ENCODE measurements at places on chromosomes 11 and 22.

DNA sequence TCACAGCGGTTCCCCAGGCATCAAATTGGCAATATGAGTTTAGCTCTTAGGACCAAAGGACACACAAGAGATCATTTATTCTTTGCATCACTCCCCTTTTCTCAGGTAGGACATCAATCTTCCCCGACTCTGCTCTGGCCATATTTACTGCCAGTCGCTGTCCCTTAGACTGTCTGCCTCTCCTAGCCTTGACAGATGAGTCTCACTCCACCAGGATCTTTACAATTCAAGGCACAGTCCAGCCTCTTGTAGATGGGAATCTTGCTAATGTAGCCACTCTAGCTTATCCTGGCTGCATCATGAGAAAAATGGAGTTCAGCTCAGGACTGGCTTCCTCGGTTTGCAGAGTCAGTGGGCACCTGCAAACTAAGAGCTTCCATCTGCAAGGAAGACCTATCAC is 915.2 kb downstream of the NTM start:
- DNase-seq = no peak

- no peak for DNase-seq
Measured at GRCh38 chr11:14656536-14657457, 13.2 kb downstream of the PDE3B start.

GRCh38 chr11:134503100-134503499 is 91.1 kb upstream of the B3GAT1 start:
- DNase-seq = no peak

- DNase-seq = no peak
Measured at GRCh38 chr11:57513911-57514537, 1.5 kb downstream of the SLC43A1 start.

GRCh38 chr11:16897470-16898061 is 116.6 kb downstream of the PLEKHA7 start:
- DNase-seq = no peak

DNA sequence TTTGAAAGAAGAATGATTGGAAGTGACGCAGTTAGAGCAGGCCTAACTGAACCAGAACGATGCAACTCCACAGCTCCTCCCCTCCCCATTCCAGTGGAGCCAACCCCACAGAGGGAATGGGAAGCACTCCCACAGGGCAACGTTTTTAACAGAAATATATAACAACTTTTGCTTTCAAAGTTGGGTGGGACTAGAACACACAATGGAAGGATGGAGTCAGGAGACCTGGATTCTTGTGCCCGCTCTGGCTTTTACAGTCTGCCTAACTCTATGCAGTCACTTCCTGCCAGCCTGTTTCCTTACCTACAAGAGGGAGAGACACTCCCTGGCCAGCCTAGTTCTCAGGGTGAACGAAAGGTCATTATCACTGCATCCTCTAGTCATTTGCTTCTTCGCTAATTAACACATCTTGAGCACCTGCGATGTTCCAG is 75.5 kb downstream of the PACSIN2 start:
- no peak for DNase-seq

DNA sequence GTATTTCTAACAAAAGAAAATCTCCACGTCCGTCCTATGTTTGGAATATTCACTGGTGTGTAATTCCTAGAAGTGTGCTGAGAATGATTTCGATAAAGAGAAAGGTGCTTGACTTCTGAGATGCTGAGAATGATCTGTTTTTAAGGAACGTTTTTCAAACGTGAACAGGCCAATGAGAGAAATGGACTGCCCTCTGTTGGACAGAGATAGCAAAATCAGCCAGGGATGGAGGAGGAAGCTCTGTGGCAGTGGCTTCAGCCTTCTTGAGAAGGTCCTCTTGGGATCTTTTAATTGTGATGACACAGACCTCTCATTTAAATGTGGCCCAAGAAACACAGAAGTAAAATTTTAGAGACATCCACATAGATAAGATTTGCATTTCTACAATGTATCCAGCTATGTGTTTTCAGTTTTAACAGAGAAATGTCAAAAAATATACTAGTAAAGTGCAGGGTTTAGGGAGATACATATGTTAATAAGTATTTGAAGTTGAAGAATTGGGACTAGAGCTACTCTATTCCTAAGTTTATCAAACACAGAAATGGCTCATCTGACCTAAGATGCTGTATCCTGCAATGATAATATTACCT is 84.0 kb upstream of the RCN1 start:
- DNase-seq = no peak

GRCh38 chr22:36739185-36739584 is 35.6 kb upstream of the CACNG2 start:
- DNase-seq = no peak

DNA sequence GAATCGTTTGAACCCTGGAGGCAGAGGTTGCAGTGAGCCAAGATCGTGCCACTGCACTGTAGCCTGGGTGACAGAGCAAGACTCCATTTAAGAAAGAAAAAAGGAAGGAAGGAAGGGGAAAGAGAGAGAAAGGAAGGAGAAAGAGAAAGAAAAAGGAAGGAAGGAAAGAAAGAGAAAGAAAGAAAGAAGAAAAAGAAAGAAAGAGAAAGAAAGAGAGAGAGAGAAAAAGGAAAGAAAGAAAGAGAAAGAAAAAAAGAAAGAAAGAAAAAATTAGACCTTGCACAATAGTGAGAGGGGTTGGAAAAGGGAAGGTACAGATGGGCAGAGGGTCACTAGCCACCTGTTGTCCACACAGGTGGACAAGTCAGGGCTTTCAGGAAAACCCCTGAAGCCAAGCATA is 57.6 kb upstream of the RTL6 start:
- DNase-seq = no peak

- no peak for DNase-seq
Measured at GRCh38 chr11:11427140-11427539, 74.1 kb upstream of the CSNK2A3 start.

DNA sequence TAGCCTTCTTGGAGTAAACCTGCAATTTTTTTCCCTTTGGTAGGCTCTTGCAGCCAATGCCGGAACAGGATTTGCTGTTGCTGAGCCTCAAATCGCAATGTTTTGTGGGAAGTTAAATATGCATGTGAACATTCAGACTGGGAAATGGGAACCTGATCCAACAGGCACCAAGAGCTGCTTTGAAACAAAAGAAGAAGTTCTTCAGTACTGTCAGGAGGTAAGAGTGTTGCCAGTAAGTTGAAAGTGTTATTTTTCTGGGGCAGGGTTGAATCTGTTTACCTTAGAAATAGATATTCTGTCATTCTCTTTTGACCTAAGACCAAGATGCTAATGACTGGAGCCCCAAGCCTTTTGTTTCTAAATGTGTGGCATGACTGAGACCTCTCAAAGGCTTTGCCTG is 39.7 kb downstream of the APLP2 start:
- DNase-seq = no peak

DNA sequence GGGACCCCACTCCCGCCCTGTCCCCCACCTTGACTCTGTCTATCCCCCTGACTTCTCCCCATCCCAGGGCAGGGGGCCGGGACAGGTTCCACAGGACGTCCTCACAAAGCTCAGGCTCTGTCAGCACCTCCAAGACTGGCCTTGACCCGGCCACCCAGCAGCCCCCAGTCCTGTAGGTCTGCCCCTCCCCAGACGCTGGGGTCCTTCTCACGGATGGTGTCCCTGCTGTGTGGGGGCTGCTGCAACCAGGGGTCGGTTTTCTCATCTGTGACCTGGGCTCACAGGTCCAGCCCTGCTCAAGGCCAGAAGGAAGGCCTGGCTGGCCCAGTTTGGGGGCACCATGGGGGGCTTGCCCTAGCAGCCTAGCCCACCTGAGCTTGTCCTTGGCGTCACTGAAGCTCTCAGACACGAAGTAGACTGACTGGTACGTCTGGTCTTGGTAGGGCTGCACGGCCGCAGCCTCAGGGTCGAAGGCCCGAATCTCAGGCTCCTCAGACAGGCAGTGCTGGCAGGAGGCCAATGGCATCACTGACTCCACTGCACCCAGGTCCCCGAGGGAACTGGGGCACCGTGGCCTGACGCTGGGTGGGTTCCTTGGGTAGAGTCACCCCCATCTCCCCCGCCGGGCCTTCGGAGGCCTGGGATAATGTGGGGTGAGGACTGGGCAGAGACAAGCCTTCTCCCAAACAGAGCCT is 4.0 kb upstream of the INS start:
- no peak for DNase-seq

DNA sequence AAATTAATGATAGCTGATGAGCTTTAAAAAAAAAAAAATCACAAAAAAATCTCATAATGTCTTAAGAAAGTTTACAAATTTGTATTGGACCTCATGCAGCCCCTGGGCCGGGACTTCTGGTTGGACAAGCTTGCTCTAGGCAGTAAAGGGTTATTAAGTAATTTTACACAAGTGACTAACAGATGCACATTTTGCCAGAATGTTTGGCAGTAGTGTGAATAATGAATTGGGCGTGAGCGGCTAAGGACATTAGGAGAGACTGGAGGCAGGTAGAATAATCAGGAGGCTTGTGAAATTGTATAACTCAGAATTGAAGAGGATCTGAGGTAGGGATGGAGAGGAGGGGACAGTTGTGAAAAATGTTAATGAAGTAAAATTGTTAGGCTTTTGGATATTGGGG is 77.4 kb downstream of the HIPK3 start:
- no peak for DNase-seq

GRCh38 chr11:93051186-93051585 is 81.7 kb downstream of the MTNR1B start:
- DNase-seq = no peak

DNA sequence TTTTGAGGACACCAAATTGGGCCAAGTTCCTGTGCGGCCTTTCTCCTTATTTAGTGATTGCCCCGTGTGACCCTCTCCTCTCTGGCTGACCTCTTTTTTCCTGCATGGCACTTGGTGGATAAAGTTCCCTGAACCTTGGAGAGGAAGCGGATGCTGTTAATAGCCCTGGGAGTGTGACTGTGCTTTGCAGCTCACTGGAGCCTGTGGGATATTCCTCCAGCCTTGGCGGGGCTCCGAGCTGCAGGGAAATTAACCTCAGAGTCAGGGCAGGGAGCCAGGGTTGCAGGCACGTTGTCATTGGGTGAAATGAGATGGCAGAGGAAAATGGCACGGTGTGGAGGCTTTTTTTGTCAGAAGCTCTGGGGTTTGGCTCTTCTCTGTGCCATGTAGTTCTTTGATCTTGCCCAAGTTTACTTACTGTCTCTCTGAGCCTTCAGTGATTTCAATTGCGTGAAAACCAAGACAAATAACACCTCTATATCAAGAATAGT is 965 bp downstream of the OR9Q1 start:
- DNase-seq = peak; percentile 75

DNA sequence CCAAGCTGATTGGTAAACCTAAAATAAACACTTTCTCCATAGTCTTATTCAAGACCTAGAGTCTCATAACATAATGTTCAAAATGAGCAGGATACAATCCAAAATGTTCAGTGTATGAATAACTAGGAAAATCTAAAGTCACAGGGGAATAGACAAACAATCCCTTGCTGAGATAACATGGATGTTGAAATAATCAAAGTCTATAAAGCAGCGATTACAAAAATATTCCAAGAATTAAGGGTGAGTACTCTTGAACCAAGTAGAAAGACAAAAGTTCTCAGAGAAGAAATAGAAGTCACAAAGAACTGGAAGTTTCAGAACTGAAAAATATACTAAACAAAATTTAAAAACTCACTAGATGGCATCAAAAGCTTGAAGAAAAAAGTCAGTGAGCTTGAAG is 561.0 kb downstream of the INSC start:
- DNase-seq = no peak

GRCh38 chr22:25795478-25795877 is 53.5 kb downstream of the MYO18B start:
- no peak for DNase-seq

GRCh38 chr11:64084146-64084950 is 48.6 kb downstream of the FLRT1 start:
- DNase-seq = no peak

- no peak for DNase-seq
Measured at GRCh38 chr11:43434893-43435292, 76.2 kb downstream of the TTC17 start.

DNA sequence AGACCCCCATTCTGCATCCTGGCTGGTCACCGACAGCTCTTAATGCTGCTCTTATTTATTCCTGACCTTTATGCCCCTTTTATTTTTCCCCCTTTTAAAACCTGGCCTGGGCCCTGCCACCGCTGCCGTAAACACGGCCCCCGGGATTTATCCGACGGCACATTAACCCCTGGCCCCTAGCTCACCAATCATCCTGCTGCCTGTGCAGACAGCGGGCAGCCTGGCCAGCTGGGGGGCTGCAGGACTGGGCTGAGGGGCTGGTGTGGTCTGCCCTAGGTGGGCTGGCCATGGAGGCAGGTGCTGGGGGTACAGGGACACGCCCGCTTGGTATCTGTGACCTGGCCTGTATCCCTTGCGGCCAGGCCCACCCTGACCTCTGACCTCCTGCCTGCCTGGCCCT is 21.4 kb upstream of the FLRT1 start:
- no peak for DNase-seq

DNA sequence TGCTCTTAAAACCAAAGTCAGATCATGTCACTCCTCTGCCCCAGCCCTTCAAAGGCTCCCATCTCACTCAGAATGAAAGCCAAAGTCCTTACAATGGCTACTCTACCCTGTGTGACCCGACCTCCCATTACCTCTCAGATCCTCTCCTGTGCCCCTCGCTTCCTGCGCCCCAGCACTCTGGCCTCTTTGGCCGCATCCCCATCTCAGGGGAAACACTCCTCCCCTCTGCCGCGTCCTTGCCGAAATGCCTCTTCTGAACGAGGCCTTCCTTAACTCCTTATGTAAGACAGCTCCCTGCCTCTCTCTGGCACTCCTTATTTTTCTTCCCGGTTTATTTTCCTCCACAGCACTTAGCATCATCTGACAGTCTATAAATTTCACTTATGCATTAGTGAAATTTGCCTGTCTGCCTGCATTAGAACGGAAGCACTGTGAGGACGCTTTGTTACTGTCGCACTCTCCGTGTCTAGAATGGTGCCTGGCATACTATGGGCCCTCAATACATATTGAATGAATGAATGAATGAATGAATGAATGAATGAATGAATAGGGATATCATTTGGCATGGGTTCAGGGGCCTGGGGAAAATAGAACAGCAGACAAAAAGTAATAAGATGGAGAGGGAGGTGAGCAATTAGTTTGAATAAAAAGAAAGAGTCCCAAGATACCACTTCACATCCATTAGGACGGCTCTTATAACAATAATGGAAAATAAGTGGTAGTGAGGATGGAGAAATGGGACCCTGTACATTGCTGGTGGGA is 137.8 kb downstream of the CEP164 start:
- no peak for DNase-seq

DNA sequence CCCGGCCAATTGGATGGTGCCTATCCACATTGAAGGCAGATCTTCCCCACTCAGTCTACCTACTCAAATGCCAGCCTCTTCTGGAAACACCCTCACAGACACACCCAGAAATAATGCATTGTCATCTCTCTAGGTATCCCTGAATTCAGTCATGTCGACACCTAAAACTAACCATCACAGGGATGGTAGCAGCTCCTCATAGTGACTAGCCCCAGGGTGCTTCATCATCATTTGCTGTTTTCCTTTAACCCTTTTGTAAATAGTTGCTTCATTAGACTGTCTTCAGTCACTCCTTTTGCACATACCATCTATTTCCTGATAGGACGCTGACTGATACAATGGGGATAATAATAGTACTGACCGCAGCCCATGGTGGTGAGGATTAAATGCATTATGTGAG is 18.8 kb upstream of the AMOTL1 start:
- no peak for DNase-seq

- no peak for DNase-seq
Measured at GRCh38 chr11:115266066-115266639, 238.1 kb downstream of the CADM1 start.

Measured in GOT3 (cell line).